ENCODE measurements at places on chromosomes 13 and 19. TPM values are rescaled to one million over a fixed set of nuclear protein-coding genes. Genes with fewer than 3 reads are reported as not detected.
A peak's percentile ranks its signal among the peaks of the same experiment; 100 is the strongest.

CIRBP gene
- total RNA-seq, result 318 TPM

SPACA7 gene
- not detected for total RNA-seq

POU2F2 gene
- total RNA-seq, result 0.51 TPM

SIGLECL1 gene
- not detected for total RNA-seq

CDKN2D gene
- 14.9 TPM for total RNA-seq

HSH2D gene
- 0.32 TPM for total RNA-seq

ZNF723 gene
- not detected for total RNA-seq

PALM3 gene
- 0.46 TPM for total RNA-seq

PBX4 gene
- not detected for total RNA-seq

DIAPH3 gene
- 0.38 TPM for total RNA-seq

- no peak for DNase-seq
Observed at GRCh38 chr19:17842663-17843291, 5.0 kb downstream of the JAK3 start.

- DNase-seq, result no peak
Observed at GRCh38 chr13:51978796-51979556, 32.3 kb downstream of the ATP7B start.

GRCh38 chr13:54845351-54845965 lies 1816.8 kb downstream of the OLFM4 start:
- no peak for DNase-seq

GRCh38 chr19:32677657-32678056 lies 2.0 kb downstream of the RGS9BP start:
- no peak for DNase-seq

DNA sequence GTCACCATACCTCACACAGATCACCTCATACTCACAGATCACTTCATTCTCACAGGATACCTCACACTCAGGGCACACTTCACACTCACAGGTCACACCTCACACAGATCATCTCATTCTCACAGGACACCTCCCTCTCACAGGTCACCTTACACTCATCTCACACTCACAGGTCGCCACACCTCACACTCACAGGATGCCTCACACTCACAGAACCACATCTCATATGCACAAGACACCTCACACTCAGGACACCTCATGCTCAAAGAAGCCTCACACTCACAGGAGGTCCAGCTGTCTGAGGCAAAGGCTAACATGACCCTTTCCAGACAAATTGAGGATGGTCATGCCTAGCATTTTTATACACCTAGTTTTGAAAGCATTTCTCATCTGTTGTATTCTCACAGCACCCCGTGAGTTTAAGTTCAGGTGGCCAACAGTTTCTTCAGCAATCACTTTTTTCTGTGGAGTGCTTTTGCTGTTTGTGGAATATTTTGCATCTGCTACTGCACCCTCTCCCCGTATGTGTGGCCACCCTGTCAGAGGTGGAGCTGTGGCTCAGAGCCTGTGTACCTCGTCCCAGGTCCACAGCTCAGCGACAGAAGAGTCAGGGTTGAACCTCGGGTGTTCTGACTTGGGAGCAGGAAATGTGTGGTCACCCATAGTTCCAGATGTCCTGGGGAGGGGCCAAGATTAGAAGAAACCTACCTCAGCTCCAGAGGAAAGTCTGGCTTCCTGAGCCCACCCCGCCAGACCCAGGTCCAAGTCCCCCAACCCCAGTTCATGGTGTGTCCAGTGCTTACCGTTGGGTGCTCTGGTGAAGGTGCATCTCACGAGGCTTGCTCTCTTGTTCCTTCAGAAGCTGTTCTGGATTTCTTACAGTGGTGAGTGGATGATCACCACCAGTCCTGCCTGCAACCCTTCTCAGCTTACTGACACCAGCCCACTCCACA lies 7.6 kb downstream of the F7 start:
- peak; percentile 66 for DNase-seq

- no peak for DNase-seq
Observed at GRCh38 chr13:47798906-47799305, 202.2 kb downstream of the SUCLA2 start.

DNA sequence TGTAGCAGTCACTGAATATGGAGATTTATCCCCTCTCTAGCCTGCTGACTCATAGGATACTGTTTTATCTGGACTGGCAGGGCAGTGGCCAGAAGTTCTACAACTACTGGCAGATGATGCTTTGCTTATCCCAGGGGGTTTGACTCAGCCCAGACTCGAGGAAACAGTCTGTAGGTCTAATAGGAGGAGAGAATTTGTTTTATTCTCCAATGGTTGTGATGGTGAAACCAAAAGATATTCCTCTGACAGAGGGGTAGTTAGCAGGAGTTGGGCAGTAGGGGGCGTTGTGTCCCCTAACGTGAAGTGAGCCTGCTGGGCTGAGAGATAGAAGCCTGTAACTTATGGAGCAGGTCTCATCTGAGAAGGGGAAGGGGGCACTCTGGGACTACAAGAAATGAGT lies 74.9 kb downstream of the WTIP start:
- DNase-seq, result no peak

DNA sequence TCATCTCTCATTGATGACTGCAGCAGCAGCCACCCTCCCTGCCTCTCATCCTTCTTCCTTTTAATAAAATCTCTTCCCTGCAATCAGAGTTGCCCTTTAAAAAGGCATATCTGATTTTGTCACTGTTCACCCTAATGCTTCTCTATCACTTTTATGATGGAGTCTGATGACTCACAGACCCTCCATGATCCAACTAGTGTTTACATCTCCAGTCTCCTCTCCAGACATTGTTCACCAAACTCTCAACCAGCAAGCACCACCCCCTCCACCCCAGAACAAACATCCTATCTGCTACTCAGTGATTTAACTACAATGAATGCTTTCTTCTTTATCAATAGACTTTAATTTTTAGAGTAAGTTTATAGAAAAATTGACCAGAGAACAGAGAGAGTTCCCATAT lies 59.5 kb downstream of the TNFSF11 start:
- DNase-seq, result no peak

DNA sequence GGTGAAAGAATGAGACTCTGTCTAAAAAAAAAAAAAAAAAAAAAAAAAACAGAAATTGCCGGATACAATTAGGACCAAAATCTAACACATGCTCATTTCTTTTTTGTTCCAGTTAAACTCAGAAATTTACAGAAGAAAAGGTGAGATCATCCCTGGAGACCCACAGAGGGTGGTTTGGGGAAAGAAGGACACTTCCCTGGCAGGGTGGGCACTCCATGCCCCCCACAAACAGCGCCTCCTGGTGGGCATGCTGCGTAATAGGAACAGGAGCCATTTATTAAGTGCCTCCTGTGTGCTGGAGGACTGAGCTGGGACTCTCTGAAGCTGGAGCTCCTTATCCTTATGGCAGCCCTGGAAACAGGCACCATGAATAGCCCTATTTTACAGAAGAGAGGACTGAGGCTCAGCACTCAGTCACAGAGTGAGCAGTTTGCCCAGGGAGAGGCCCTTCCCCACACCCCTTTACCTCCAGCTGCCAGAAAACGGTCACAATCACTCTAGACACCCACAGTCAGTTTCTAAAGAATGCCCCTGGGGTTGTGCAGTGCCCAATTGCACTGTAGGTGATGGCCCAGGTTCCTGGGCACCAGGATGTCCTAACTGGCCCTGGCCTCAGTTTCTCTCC lies 10.1 kb downstream of the C19orf38 start:
- DNase-seq, result no peak

DNA sequence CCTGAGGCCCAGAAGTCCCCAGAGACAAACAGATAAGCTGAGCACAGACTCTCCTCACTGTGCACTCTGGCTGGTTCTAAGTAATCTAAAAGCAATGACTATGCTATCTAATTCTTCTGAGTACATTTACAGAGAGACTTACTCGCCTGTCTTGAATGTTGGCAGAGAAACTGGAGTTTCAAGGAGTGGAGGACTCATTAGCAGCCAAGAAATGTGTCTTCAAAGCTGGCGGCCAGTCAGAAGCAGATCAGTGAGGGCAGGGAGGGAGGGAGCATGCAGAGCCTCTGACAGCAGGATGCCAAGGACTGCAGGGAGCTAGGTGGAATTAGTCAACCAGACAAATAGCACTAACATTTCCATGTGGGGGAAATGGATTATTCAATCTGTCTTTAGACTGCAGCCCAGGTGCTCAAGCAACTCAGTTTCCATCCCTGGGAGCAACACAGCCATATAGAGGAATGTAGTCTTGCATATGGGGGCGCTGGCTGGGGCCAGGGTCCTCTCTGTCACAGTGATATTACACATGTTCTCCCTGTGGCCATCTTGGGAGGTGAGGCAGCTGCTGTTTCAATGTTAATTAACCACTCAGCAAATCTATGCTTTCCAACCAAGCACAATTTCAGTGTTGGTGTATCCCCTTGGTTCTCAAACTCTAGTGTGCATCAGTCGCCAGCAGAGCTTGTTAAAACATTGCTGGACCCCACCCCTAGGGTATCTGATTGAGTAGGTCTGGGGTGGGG lies 97.9 kb downstream of the CCNA1 start:
- DNase-seq, result no peak

GRCh38 chr19:1252821-1253513 lies 4.6 kb downstream of the MIDN start:
- DNase-seq, result peak; percentile 97

GRCh38 chr13:24160458-24161009 lies at the start of gene SPATA13:
Gene SPATA13 (plus strand): TSS chr13:24160720. CDS start chr13:24222930, 62,210 bp downstream.
- DNase-seq, result peak; percentile 94

DNA sequence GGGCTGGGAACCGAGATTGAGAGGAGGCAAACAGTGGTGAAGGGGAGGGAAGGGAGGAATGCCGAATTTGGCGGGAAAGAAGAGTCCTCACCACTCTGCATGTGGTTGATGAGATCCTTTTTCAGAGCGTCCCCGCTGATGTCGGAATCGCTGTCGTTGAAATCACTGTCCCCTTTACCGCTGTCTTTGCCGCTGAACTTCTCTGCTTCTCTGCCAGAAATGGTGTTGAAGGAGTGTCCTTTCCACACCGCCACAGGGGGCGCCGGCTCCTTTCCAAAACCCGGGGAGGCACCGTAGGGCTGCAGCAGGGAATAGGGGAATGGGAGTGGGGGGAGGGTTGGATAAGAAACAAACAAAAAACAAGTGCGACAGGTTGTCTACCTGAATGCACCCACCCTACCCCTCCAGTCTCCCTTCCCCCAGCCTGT lies 3.1 kb downstream of the PCDH8 start:
- no peak for DNase-seq

DNA sequence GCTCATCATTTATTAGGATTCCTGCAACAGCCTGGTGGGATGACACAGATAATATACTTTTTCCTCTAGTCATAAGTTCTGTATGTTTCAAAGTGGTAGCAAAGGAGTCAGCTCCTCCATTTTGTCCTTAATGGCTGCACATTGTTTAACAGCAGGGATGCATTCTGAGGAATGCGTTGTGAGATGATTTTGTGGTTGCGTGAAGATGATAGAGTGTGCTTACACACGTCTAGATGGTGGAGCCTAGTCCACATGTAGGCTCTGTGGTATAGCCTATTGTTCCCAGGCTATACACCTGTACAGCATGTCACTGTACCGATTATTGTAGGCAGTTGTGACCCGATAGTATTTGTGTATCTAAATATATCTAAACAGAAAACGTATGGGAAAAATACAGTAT lies 4.6 kb downstream of the SMARCA4 start:
- no peak for DNase-seq

- no peak for DNase-seq
Observed at GRCh38 chr19:5664515-5664914, 15.8 kb downstream of the MICOS13 start.

- peak; percentile 89 for DNase-seq
Observed at GRCh38 chr19:55116232-55116858, 1.1 kb downstream of the PPP1R12C start.

DNA sequence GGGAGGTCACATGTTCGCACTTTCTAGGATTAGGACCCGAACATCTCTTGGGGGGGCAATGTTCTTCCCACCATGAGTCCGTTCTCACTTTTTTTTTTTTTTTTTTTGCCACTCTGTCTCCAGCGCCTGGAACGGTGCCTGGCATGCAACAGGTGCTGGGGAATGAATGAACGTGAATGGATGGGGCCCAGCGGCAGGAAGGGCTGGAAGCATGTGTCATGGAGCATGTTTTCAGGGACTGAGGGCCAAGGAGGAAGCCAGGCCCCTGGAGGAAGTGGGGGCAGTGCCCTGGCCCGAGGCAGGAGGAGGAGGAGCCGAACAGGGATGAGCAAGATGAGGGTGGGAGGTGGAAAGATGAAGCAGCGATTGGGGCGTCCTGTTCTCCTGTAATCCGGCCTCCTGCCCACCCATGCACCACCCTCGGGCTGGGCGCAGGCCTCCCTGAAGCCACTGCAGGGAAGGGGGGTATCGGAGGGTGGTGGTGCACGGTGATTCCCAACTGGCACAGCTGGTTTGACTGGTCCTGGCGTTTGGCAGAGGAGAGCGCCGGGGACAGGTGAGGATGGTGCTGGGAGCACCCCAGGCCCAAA lies 8.8 kb upstream of the SULT2B1 start:
- DNase-seq, result no peak

- DNase-seq, result no peak
Observed at GRCh38 chr13:65353951-65354350, 1876.2 kb downstream of the PCDH9 start.

DNA sequence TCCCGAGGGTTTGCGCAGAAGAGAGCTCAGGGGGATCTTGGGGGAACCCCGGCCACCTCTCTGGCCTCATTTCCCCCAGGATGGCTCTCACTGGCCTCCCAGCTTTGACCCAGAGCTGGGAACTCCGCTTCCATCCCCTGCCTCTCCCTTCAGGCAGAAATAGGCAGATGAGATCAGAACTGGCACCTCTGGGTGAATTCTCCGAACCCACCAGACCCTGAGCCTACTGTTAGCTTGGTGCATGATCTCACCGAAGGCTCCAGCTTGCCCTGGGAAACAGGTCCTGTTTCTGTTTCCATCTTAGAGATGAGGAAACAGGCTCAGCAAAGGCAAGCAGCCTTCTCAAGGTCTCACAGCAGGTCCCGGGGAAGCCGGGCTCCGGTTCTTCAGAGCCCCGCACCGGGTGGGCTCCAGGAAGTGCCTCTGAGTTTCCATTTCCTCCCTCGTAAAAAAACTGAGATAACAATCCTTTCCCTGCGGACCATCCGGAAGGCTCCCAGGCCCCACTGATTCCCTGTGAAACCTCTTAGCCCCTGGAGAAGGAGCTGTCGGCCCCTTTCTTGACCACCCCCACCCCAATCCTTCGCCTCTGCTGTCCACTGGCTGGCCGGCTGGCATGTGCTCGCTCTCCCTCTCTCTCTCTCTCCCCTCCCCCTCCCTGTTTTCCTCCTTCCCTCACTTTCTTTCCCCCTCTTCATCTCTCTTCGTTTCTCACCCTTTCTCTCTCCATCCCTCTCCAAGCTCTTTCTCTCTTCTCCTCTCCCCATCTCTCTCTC lies 2.1 kb downstream of the NECTIN2 start:
- DNase-seq, result no peak

DNA sequence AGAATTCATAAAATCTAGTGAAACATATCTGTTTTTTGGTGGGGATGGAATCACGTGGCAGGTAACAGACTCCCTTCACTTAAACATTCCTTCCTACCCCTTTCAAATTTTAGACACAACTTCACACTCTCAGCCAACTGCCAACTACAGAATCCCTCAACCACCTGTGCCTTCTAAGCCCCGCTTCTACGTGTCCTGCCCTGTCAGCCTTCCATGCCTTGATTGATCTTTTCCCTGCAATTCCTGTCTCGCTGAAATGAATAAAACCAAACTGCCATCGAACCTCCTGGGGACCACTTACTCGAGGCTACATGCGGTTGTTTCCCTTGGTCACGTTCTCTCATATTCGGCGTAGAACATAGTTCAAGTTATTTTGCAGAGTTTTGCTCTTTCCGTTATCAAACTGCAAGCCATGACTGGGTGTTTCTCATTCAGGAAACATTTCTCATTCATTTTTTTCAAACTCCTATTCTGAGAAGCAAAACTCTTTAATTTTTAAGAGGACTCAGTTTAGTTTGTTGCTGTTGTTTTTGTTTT lies 1.1 kb downstream of the ZNF625 start:
- no peak for DNase-seq
